ENCODE measurements at places on chromosomes 13 and 19.
A peak's percentile ranks its signal among the peaks of the same experiment; 100 is the strongest.

DNA sequence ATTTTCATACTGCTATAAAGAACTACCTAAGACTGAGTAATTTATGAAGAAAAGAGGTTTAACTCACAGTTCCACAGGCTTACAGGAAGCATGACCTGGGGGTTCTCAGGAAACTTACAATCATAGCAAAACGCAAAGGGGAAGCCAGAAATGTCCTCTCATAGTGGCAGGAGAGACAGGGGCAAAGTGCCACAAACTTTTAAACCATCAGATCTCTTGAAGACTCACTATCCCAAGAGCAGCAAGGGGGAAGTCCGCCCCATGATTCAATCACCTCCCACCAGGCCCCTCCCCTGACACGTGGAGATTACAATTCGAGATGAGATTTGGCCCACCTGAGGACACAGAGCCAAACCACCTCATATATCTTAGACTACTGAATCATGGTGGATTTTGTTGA lies 198.7 kb downstream of the KCTD12 start:
- no peak for DNase-seq

GRCh38 chr13:49022472-49023144 lies 46.9 kb downstream of the FNDC3A start:
- DNase-seq, result no peak

GRCh38 chr19:18112989-18113478 lies 15.5 kb downstream of the MAST3 start:
- peak; percentile 87 for DNase-seq

DNA sequence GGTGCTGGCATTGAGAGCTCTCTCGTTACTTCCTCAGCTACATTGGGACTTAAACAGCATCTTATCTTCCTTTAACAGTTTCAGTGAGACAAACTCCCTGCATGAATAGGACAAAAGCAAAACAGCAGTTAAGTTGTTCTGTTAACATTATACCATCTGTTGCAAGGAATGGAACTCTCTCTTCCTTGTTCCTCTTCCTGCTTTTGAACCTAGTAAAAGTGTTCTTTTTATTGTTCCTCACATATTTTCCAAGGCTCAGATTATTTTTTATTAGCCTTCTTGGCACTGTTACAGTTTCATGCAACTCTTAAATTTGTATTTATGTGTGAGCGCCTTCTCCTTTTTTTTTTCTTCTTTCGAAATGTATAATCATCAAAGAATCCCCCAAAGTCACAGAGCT lies 202.6 kb upstream of the UFM1 start:
- no peak for DNase-seq

GRCh38 chr19:5041913-5042187 lies 72.9 kb downstream of the KDM4B start:
- DNase-seq, result no peak

DNA sequence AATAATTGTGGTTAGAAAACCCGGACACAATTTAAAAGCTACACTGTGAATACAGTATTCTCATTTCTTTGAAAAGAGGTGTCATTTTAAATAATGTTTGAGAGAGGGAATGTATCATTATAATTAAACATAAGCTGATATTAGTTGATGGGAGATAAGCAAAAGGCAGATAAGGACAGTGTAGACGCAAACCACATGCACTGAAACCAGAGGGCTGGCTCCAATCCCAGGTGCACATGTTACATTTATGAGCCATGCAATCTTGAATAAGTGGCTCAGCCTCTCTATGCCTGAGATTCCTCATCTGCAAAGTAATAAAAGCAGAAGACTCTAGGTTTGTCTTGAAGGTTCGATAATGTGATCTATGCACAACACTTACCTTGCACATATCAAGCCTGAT lies 238.7 kb downstream of the EFNB2 start:
- DNase-seq, result no peak

GRCh38 chr19:49430172-49430677 lies 5.0 kb downstream of the GFY start:
- no peak for DNase-seq

Data from left forelimb (tissue), 1 donor.